ENCODE measurements at places on chromosomes 2 and 18.

GRCh38 chr2:46704041-46704440 lies 211.6 kb downstream of the MCFD2 start:
- no peak for DNase-seq

DNA sequence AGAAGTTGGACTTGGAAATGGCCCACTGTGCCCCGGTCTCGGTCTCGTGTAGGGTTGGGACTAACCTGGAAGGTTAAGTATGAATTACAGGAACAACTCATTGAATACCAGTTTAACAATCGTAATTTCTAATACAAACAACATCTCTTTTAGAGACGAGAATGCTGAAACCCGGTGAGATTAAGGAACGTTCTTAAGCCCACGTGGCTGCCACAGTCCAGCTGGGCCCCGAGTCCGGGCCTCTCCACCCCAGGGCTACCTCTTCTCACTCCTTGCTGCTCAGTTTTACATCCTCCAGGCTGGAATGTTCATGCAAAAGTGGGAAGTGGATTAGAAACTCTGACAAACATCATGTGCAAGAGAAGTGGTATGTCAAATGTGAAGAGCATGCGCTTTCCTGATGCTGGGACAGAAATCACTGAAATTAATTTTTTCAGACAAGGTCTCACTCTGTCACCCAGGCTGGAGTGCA lies 29.4 kb downstream of the NGEF start:
- no peak for DNase-seq

DNA sequence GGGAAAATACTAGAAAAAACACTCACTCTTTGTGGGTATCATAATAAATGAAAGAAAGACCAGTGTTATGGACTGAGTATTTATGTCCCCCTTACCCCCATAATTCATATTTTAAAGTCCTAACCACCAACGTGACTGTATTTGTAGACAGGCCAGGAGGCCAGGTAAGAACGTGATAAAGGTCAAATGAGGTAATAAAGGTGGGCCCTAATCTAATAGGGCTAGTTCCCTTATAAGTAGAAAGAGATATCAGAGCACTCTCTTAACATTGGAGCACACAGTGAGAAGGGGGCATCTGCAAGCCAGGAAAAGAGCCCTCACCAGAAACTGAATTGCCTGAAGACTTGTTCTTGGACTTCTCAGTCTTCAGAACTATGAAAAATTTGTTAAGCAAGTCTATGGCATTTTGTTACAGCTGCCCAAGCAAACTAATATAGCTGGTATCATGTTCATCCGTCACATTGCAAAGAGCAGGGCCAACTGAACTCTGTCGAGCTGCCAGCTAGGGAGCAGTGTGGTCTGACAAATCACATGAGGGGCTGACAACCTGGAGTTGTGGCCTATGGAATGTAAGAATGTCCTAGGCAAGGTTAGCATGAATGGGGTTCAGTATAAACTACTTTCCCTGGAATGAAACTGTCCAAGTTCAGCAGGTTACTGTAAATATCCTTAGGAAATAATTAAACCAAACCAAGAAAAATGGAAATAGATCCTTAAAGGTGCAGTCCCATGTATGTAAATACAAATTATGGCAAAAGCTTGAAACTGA lies 280.9 kb downstream of the ZNF385B start:
- DNase-seq = no peak

DNA sequence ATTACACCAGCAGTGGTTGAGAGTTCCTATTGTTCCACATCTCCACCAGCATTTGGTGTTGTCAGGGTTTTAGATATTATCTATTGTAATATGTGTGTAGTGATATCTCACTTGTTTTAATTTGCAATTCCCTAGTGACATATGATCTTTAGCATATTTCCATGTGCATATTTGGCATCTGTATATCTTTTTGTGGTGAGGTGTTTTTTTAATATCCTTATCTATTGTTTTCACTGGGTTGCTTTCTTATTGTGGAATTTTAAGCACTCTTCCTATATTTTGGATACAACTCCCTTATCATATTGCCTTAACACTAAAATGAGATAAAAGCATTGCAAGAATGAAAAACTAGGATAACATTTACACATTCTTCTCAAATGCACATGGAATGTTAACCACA lies 453.9 kb upstream of the FSIP2 start:
- DNase-seq = no peak
